ENCODE measurements at places on chromosomes 4 and X.

- DNase-seq, result no peak
- H3K4me1 ChIP-seq, result 0 out of 2 replicates have a peak, but pooled peaks cover 1% of the 10 kb centered on the region
- no peaks in the 10 kb centered on the region for H3K36me3 ChIP-seq
- no peaks in the 10 kb centered on the region for H3K27me3 ChIP-seq
- no peak overlapping the region for H3K4me3 ChIP-seq
Measured at GRCh38 chr4:5211282-5211839, 160.1 kb downstream of the STK32B start.

DNA sequence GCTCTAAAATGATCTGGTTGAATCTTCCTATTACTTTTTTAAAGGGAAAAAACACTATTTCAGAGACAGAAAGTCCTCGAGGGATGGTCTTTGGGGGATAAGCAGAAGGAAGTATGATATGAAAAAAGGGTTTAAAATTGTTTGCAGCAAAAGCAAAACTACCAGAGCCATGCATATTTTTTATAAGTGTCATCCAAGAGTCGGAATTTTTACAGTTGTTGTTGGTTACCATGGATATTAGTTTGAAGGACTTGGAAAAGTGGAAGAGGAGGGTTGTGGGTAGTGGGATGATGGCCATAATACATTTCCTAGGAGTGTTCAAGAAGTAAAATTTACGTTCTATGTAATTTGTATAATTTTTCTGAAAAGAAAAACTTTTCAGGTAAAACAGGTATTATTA is 134.4 kb downstream of the PCDH7 start:
- H3K36me3 ChIP-seq, result no peaks in the 10 kb centered on the region
- no peak for DNase-seq
- no peaks in the 10 kb centered on the region for H3K27me3 ChIP-seq

DNA sequence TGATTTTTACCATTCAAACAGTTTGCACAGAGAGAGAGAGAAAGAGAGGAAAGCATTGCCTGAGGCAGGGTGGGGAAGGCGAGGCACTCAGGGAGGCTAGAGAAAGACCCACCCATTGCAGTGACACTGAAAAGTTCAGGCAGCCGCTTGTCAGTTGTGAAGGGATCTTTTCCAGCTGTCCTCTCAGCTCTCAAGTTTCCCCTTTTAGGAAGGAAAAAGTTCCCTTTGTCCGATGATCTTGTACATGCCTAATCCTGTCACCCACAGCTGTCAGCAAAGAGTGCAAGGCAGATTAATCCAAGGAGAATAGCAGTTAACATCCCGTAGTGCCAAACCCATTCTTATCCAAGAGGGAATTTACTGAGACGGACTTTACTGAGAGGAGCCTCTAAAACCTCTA is 255.0 kb downstream of the MAGEB5 start:
- no peaks in the 10 kb centered on the region for H3K27me3 ChIP-seq
- no peak overlapping the region for H3K27ac ChIP-seq
- no peak overlapping the region for H3K4me3 ChIP-seq
- no peaks in the 10 kb centered on the region for H3K4me1 ChIP-seq

DNA sequence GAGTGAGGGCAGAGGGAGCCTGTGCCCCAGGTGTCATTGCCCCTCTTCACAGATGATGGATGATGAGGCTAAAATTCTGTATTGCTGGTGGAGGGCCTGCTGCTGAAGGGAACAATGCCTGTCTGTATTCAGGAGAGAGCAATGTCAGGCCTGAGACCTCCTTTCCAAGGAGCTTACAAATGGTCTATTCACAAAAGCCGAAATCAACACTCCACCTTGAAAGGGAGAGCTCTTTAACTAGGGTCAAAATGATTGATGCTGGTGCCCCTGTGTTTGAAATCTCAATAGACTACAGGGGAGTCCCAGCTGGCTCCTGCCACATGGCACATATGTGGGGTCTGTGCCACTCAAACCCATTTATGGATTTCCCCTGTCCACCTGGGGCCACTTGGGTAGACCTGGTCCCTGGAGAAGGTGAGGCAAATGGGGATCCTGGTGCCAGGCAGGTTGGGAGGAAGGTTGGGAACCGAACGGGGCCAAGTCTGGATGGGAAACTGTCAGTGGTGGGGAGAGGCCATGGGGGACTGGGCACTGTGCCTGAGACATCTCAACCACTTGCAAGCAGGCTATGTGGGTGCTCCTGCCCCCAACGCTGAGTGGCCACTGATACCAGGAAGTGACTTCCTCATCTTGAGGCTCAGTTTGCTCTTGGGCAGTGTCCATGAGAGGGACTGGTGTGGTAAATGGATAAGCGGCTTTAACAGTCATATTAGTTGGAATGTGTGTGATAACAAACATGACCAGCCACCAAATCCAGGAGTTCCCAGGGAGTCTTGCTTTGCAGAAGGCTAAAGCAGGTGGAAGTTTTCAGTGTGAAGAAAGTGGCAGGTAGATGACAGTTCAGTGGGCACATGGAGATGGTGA is 223.8 kb upstream of the PSAPL1 start:
- no peak for DNase-seq
- H3K27ac ChIP-seq, result no peak overlapping the region

GRCh38 chr4:14125375-14126129 is 498.0 kb upstream of the BOD1L1 start:
- H3K36me3 ChIP-seq, result no peaks in the 10 kb centered on the region
- no peak for DNase-seq
- no peaks in the 10 kb centered on the region for H3K4me1 ChIP-seq
- no peak overlapping the region for H3K4me3 ChIP-seq

- no peaks in the 10 kb centered on the region for H3K27me3 ChIP-seq
- H3K27ac ChIP-seq, result no peak overlapping the region
Measured at GRCh38 chr4:48546336-48546735, 56.3 kb downstream of the ZAR1 start.

DNA sequence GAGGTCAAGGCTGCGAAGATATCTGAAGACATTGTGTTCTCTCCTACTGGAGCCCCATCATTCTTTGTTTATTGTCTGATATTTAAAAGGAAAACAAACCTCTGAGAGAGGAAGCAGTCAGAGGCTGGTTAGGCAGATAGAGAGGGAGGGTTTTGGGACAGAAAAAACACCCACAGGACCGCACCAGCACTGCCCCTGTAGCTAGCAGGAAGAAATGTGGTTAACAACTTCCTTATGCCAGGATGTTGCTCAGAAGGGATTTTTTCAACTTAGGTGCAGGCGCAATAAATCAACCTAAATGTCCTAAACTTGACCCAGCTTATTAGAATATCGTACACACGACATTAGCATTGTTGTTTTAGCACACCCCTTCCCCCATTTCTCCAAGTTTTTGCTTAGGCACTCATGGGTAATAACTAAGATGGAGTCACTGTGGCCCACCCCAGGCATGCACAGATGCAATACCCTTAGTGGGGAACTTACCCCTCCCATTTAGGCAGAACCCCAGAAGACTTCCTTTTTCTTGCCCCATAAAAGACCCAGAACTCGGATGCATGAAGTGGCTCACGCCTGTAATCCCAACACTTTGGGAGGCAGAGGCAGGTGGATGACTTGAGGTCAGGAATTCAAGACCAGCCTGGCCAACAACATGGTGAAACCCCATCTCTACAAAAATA is 2.8 kb upstream of the ZNF718 start:
- no peak for DNase-seq
- no peaks in the 10 kb centered on the region for H3K36me3 ChIP-seq
- H3K27me3 ChIP-seq, result no peaks in the 10 kb centered on the region
- no peak overlapping the region for H3K4me3 ChIP-seq
- H3K4me1 ChIP-seq, result no peaks in the 10 kb centered on the region

DNA sequence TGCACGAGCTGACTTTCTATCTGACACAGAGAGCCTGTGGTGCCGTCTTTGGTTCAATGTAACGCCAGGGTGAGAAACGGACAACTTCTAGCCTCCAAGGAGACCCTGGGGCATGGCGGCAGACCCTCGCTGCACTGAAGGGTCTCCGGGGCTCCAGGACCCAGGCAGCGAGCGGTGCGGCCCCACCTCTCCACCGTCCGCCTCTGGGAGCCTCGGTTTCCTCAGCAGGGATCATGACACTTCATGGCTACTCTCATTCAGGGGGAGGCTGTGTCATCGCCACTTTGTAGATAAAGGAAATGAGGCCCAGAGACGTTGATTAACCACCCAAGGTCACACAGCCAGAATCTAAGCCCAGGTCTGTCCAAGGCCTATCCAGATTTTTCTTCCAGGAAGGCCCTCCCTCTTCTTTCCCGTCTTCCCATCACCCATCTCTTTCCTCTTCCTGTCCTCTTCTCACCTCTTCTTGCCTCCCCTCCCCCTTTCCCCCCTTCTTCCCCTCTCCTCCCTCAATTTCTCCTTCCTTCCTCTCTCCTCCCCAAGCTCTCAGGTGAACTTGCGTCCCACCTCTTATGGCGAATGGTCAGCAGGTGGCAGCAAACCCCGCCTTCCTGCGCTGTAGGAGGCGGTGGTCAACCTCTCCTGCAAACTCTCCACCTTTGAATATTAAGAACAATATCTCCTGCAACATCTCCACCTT is 69.3 kb upstream of the HMX1 start:
- H3K4me1 ChIP-seq, result no peaks in the 10 kb centered on the region
- DNase-seq, result peak; percentile 4
- no peak overlapping the region for H3K27ac ChIP-seq
- no peak overlapping the region for H3K4me3 ChIP-seq

DNA sequence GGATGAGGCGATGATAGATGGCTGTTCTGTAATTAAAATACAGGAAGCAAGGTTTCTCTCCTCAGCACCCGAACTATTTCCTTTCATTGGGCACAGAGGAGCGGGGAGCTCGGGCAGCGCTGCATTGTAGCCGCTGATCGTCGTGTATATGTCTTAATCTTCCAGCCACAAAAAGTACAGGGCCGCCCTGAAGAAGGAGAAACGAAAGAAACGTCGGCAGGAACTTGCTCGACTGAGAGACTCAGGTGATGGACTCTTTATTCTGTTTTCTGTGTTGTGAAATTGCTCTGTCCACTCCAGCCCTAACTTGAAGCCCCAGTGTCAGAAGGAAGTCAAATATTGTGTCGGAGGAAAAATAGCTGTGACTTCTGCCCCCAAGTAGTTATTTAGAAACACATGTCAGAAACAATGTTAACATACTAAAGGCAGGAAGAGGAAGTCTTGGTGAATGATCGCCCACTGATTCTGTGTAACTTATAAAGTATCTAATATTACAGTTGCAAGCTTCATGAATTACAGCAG is 546 bp downstream of the ZRSR2 start:
- no peak for DNase-seq
- no peaks in the 10 kb centered on the region for H3K36me3 ChIP-seq
- H3K27me3 ChIP-seq, result no peaks in the 10 kb centered on the region
- H3K4me3 ChIP-seq, result peak overlapping the region; percentile 96
- H3K4me1 ChIP-seq, result no peaks in the 10 kb centered on the region

DNA sequence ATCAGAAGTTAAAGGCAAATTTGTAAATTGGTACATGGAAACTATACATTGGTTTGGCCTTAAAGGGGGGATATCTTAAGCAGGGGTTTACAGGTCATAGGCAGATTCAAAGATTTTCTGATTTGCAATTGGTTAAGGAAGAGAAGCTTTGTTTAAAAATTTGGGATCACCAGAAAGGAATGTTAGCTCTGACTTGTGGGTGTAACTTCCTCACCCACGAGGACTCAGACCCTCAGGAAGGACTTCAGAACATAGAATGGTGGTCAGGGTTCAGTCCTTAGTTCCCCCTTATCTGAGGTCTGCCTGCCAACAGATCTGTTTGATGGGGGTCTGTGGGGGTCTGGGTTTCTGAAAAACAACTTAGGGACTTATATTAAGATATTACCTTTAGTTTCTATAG is 427.4 kb upstream of the DIPK2B start:
- DNase-seq, result no peak
- H3K4me1 ChIP-seq, result no peaks in the 10 kb centered on the region
- H3K4me3 ChIP-seq, result no peak overlapping the region
- H3K36me3 ChIP-seq, result no peaks in the 10 kb centered on the region
- H3K27ac ChIP-seq, result no peak overlapping the region

DNA sequence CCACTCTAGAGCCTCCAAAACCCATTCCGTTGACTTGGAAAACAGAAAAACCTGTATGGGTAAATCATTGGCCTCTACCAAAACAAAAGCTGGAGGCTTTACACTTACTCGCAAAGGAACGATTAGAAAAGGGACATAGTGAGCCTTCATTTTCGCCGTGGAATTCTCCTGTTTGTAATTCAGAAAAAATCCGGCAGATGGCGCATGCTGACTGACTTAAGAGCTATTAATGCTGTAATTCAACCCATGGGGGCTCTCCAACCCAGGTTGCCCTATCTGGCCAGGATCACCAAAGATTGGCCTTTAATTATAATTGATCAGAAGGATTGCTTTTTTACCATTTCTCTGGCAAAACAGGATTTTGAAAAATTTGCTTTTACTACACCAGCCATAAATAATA is 60.8 kb downstream of the ZNF732 start:
- peaks cover 2% of the 10 kb centered on the region for H3K4me1 ChIP-seq
- peak; percentile 47 for DNase-seq
- no peak overlapping the region for H3K4me3 ChIP-seq
- no peak overlapping the region for H3K27ac ChIP-seq
- no peaks in the 10 kb centered on the region for H3K36me3 ChIP-seq
- no peaks in the 10 kb centered on the region for H3K27me3 ChIP-seq

- no peak for DNase-seq
- no peak overlapping the region for H3K4me3 ChIP-seq
- no peaks in the 10 kb centered on the region for H3K27me3 ChIP-seq
- H3K36me3 ChIP-seq, result peaks cover 11% of the 10 kb centered on the region
- H3K4me1 ChIP-seq, result no peaks in the 10 kb centered on the region
Measured at GRCh38 chrX:11119313-11119943, 8.3 kb downstream of the HCCS start.

DNA sequence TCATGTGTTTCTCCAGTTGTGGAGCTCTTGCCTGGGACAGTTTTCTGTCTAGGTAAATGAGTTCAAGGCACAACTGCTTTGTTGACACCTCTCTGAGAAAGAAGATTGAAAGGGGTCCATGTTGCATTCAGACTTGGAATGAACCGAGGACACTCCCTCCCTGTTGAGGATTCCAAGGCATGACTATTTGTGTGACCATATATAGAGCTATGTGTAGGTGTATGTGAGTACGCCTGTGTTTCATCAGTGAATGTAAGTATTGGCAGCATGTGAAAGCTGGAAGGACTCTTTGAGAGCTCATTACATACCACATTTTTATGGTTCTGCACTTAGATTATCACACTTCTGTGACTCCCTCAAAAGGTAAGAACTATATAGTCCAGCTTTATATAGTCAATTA is 3.4 kb downstream of the HEPH start:
- H3K27ac ChIP-seq, result no peak overlapping the region

GRCh38 chr4:89876548-89876947 is 18.1 kb upstream of the MMRN1 start:
- no peak overlapping the region for H3K27ac ChIP-seq
- H3K4me1 ChIP-seq, result no peaks in the 10 kb centered on the region
- no peak overlapping the region for H3K4me3 ChIP-seq
- no peaks in the 10 kb centered on the region for H3K27me3 ChIP-seq
- no peak for DNase-seq

DNA sequence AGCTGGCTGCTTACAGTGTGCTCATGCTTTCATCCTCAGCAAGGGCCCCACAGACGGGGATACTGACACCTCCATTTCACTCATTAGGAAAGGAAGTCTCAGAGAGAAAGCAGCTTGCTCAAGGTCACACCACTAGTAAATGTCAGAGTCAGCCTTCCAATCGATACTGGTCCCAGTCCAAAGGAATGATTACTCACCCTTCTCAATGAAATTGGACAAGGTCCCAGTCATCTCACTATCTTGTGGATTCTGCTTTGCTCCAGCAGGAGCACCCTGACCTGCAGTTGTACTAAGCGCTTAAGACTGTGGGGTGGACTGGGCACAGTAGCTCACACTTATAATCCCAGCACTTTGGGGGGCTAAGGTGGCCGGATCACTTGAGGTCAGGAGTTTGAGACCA is 132.2 kb upstream of the SLC34A2 start:
- no peak overlapping the region for H3K27ac ChIP-seq
- no peak for DNase-seq
- H3K4me1 ChIP-seq, result no peaks in the 10 kb centered on the region
- no peak overlapping the region for H3K4me3 ChIP-seq
- no peaks in the 10 kb centered on the region for H3K36me3 ChIP-seq

All from iPS DF 6.9 (cell line).